ENCODE measurements at places on chromosomes 16 and 17.

DNA sequence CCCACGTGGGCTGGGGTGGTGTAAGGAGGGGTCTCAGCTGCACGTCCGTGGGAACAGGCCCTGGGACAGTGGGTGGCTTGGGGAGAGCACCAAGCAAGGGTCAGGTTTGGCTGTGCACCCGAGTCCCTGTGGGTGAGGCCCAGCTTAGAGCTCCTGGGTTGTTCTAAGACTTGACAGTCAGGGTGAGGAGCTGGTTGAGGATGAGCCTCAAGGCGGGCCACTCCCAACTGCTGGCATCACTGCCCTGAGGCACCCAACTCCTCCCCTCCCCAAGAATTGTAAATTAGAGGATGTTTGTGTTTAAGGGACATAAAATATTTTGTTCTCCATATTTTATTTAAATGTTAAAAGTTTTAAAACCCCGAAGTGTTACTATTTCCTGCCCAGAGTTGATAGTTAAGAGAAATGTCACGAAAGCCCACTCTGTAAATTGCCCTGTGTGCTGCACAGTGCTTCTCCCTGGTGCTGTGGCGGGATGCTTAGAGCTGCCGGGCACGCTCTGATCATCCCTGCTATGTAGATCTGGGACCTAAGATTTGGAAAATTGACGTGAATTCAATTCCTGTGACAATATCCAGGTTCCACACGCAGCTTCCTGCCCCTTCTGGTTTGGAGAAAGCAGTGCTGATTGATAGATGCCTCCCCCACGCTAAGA lies 15.9 kb downstream of the ZC3H18 start:
- no peak for DNase-seq

DNA sequence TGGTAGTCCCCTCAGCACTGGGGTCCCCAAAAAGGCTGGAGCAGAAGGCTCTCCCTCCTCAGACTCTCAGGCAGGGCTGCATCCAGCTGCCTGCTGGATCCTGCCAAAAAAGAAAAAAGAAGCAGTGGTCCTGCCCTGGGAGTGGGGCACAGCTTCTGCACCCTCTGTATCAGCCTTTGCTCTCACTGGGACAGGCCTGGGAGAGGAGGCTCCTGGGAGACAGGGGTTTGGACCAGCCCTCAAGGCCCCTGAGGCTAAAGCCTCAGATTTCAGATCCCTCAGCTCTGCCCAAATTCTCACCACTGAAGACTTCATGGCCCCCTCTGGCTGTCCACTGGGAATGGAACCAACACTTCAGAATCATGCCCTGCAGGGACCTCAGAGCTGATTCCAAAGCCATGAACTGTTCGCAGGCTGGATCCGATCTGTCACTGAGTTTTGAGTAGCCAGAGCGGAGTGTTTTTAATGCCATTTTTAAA lies 96.9 kb downstream of the C16orf78 start:
- no peak for DNase-seq

- DNase-seq, result no peak
These were observed 6.5 kb downstream of the WIPI1 start for GRCh38 chr17:68450801-68451200.

DNA sequence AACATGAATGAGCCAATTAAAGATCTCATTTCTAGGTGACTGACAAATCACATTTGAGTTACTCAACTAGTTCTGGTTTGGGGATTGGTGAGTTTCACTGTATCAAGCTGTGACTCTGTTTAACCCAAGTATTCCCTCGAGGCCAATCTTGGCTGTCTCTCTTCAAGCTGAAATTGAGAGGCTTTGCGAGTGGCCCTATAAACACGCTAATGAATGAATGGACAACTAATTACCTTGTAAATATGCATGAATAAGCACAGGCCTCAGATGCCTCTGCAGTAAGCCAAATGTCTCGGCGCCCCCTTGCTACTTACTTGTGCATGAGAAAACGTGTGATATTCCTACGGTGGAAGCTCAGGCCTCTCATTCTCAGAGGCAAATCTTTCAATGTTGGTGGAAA lies 450.3 kb upstream of the PSMD7 start:
- DNase-seq, result no peak

DNA sequence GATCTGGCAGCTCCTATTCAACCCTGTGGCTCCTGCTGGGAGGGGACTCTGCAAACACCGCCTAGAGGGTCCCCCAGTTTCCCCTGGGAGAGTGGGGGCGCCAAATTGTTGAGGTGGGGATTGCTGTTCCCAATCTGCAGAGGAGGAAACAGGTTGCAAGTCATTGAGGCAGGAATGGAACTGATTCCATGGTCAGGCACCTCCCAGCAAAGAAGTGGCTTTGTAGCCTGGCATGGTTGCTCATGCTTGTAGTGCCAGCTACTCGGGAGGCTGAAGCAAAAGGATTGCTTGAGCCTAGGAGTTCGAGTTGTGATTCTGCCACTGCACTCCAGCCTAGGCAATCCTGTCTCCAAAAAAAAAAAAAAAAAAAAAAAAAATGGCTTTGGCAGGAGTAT lies 198 bp upstream of the PYDC1 start:
- no peak for DNase-seq

GRCh38 chr17:44038604-44039011 lies 23.8 kb upstream of the TMEM101 start:
- no peak for DNase-seq
